ENCODE measurements at places on chromosomes 6 and 20.
A peak's percentile ranks its signal among the peaks of the same experiment; 100 is the strongest.

- DNase-seq: no peak
Measured at GRCh38 chr6:79676785-79677736, 45.9 kb downstream of the SH3BGRL2 start.

- no peak for DNase-seq
Measured at GRCh38 chr6:132392270-132392646, 9.0 kb downstream of the MOXD1 start.

GRCh38 chr6:127998985-127999384 is 98.1 kb upstream of the THEMIS start:
- DNase-seq: no peak

GRCh38 chr6:138667408-138667807 is 106.2 kb upstream of the CCDC28A start:
- no peak for DNase-seq

GRCh38 chr20:32287231-32287638 is 9.8 kb downstream of the KIF3B start:
- DNase-seq: no peak

DNA sequence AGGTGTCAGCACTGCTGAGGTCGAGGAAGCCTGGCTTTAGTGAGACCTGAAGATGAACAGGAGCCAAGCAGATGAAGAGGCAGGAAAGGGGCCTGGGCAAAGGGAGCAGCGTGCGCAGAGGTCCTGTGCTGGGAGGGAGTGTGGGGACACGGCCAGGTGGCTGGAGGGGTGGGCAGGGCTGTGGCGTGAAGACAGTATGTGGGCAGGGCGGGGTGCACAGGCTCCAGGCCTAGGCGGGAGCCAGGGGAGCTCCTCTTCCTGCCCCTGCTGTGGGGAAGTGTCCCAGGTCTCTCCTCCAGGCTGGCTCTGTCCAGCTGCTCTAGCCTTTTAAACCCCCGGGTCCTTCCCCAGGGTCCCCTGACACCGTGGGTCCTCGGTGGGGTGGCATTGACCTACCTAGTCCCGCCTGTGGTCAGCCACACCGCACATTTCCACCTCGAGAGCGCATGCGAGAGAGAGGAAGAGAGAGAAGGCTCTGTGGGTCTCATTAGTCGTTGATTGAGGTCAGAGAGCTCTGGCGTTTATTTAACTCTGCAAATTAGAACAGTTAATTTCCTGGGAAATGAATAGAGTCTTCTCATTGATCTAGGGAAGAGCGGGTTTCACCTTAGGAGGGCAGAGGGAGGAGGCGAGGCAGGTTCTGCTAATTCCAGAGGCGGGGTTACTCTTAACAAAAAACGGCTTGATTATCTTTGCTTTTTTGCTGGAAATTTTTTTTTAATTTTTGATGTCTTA is 68.8 kb downstream of the CDH4 start:
- DNase-seq: no peak

DNA sequence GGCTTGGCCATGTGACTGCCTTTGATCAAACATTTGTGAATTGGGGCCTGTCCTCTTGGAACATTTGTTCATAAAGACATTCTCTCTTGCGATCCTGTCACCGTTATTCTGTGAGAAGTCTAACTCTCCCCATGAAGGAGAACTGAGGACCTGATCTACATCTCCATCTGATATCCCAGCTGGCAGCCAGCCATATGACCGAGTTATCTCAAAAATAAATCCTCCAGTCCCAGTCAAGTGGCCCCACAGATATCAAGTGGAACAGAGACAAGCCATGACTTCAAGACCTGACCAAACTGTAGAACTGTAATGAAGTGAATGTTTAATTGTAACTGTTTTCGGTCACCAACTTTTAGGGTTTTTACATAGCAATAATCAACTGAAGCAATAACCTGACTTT is 25.7 kb downstream of the SNX3 start:
- no peak for DNase-seq

DNA sequence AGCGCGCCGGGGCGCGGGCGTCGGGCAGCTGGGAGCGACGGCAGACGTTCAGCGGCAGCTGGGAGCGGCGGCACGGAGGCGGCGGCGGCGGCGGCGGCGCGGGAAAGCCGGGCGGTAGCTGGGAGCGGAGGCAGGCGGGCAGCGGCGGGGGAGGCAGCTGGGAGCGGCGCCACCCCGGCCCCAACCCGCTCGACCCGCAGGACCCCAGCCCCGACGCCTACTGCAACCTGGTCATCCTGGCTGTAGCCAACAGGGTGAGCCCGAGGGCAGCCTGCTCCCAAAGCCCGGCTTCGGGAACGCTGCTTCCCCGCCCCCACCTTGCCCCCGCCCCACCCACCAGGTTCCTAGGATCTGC is 8.9 kb downstream of the CCM2L start:
- DNase-seq: no peak

GRCh38 chr20:50112512-50113419 is at the start of gene UBE2V1:
UBE2V1 (minus strand) TSS chr20:50113150; CDS start chr20:50113128, 22 bp downstream.
- DNase-seq: peak; percentile 76

- no peak for DNase-seq
Measured at GRCh38 chr20:44180814-44181213, 6.2 kb downstream of the JPH2 start.

GRCh38 chr20:11350126-11351005 is 567.3 kb upstream of the BTBD3 start:
- no peak for DNase-seq

GRCh38 chr20:40698281-40698680 is 9.2 kb upstream of the MAFB start:
- no peak for DNase-seq
